ENCODE measurements at places on chromosomes 3 and 15.

DNA sequence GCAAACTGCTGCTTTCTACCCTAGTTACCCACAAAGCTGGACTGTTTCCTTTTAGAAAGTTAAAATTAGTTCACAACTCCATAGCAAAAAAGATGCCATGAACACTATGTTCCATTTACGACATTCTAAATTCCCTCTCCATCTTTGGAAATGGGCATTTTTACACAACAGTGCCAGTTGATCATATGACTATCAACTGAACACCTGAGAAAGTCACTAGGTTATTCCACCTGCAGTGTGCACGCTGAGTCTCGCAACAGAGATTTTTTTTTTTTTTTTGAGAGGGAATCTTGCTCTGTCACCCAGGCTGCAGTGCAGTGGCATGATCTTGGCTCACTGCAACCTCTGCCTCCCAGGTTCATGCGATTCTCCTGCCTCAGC, 120.3 kb downstream of the SNRK start:
- no peak for DNase-seq

DNA sequence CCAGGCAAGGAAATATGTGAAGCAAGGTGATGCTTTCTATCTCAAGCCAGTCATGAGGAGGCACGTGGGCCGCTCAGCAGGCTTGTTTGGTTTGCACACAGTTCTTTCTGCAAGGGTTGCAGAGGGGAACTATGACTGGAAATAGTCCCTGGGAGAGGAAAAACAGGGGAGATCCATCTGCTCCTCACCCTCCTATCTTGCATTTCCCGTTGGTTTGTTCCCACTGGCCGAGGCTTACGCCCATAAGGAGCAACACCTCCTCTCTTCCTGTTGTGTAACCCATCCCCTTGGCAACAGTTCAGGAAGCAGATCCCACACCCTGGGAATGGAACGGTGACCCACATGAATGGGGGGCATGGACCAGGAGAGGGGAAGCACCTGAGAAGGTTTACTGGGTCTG, 72.1 kb upstream of the MAGI1 start:
- DNase-seq = no peak

DNA sequence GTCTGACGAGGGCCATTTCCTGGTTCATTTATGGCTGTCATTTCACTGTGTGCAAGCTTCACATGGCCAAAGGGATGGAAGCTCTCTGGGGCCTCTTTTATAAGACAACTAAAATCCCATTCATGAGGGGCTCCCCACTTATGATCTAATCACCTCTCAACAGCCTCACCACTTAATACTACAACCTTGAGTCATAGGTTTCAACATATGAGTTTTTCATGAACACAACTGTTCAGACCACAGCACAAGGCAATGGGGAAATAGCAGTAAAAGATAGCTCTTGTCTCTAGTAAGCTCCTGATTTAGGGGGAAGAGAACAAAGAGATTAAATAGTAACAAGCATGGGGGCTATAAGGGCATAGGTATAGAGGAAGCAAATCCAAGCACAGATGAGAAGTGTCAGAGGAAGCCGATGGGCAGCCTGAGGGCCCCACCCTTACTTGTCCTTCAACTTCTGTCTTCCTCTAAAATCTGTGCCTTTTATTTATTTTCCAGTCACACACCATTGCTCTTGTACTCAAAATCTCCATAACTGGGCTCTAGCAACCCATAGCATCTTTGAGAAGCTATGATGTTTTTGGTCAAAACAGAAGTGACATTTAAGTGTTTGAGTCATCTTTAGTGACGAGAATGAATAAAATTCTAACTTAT, 329.1 kb downstream of the UNC13C start:
- no peak for DNase-seq

DNA sequence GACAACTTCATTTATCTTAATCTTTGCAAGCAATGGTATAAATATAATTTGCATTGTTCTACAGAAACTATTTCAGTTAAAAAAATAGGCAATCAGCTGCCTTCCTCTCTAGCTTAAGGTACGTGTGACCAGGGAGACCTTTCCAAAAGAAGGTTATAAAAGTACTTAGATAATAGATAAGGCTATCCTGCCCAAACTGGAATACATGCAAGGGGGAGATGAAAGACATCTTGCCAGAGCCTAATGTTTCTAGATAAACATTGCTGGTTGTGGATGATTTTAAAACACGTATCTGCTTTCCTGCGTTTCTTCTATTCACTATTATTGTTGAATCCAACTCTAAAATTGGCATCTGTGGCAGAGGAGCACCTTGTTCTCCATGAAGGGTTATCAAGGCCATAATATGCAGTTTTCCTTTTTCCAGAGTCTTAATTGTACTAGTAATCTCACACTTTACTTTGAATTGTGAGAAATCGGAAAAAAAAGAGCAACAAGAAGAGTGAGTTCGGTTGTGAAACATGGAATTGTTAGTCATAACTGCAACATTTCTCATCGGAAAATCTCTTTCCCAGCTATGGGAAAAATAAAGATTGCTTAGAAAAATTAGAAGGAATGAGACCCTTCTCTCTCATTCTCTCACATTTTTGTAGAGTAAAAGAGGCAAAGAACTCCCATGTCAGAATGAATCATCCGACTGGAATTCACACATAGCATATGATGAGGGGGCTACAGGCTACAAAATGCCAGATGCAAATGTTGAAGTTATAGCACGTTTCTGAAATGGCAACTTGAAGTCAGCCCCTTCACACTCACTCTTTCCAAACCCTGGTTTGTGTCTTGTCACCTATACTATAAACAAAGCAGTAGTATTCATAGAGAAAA, 936.1 kb upstream of the NR2F2 start:
- no peak for DNase-seq

GRCh38 chr3:112587336-112587735, 25.5 kb downstream of the SLC35A5 start:
- no peak for DNase-seq

- DNase-seq = no peak
Measured at GRCh38 chr3:182436547-182436946, 356.8 kb upstream of the ATP11B start.

DNA sequence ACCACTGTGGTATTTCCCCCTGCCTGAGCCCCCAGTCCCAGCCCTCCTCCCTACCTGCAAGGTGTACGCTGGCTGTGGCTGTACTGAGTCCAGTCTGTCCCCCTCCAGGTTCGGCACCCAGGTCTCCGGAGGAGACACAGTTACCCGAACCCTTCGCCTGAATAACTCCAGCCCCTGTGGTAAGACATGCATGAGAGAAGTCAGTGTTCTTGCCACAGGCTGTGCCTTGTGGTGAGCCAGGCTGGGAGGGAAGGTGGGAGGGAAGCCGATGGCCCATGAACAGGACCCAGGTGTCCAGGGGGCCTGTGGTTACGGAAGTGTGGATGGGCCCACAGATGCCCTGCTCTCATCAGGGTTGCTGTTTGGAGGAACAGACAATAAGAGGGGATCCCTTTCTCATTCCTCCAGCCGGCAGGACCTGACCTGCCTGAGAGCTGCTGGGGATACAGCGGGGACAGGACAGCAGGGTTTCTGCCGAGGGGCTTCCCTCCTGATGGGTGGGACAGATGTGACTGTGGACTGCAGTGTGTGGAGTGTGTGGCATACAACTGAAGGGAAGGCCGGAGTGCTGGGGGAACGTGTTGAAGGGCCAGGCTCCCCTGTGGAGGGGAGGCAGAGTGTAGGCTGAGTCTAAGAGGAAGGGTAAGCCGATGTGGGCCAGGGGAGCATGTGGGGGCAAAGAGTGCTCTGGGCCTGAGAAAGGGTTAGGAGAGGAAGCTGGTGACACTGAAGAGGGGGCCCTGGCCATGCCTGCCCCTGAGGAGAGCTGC, 21.9 kb downstream of the ACAA1 start:
- no peak for DNase-seq

GRCh38 chr3:71208211-71209095, 375.1 kb downstream of the FOXP1 start:
- peak; percentile 6 for DNase-seq

- no peak for DNase-seq
Measured at GRCh38 chr3:64915778-64916177, 228.0 kb upstream of the ADAMTS9 start.

GRCh38 chr15:74786551-74787165, 4.8 kb downstream of the CSK start:
- no peak for DNase-seq

GRCh38 chr15:42071717-42072116, 22.6 kb downstream of the PLA2G4D start:
- no peak for DNase-seq

- no peak for DNase-seq
Measured at GRCh38 chr15:81221449-81221848, 24.8 kb downstream of the IL16 start.

- no peak for DNase-seq
Measured at GRCh38 chr3:196141052-196141865, 59.4 kb upstream of the TFRC start.

DNA sequence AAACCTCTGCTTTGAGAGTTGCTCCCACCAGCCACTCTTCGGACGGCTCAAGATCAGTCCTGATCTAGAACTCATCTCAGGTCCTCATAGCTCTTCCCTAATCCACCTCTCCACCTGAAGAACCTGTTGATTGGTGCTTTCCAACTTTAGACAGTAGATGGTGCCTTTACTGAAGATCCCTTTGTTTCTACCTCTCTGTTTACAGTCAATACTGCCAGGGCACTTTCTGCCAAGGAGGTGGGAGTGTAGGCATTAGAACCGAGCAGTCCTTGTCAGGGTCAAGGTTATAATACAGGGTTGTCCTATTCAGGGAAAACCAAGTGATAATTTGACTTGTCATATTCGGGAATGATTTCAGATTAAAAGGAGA, 1.2 kb downstream of the CGNL1 start:
- DNase-seq = no peak

DNA sequence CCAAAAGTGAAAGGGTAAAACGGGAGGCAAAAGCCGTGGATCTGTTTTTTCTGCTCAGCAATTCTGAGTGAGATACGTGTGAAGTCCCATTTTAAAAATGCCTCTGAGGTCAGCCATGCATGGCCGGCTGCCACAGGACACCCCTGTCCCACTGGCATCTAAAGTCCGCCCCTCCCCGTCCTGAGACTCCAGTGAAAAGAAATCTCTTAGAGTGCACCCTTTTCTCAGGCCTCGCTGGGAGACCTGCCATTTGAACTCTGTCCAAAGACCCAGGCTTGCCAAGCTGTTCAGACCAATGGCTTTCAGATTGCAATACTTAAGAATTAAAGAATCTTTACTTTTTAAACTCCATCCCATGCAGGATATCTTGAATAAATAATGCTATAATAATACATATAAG, 61.0 kb upstream of the SLC24A5 start:
- DNase-seq = peak; percentile 7

GRCh38 chr15:25055356-25056068, 100.7 kb downstream of the SNRPN start:
- DNase-seq = no peak

DNA sequence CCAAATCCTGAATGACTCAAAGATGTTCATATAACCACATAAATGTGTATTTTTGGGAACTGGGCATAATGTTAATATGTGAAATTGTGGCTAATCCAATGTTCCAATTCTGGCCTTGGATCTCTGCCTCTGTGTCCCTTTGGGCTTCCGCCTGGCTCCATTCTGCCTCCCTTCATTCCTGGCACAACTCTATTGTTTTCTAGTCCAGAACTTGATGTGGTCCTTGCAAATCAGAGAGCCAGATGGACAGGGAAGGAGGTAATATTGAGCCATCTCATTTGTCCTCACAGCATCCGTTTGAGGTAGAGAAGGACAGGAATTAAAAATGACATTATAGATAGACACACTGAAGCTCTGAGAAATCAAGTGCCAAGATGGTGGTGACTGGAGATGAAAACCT, 355.7 kb upstream of the TBL1XR1 start:
- no peak for DNase-seq

DNA sequence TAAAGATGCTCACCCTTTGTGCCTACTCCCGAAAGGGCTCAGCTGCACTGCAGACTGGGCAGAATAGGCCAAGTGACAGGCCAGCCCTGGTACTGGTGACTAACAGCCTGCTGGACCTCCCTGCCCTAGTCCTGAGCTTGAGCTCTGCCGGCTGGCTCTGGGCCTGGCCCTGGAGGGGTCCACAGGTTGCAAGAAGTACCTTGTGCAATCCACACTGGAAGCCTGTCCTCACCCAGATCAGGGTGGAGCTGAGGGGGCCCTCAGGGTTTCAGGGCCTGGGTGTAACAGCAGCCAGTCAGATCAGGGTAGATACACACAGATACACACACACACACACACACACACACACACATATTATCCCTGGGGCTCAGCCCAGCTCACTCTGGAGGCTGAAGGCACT, 27.3 kb upstream of the PLA2G4D start:
- DNase-seq = no peak

GRCh38 chr3:151067158-151067557, 18.3 kb upstream of the MED12L start:
- no peak for DNase-seq

GRCh38 chr3:122031123-122031468, 9.0 kb upstream of the ILDR1 start:
- DNase-seq = no peak

GRCh38 chr3:61526308-61526707, 35.1 kb upstream of the PTPRG start:
- DNase-seq = peak; percentile 64

DNA sequence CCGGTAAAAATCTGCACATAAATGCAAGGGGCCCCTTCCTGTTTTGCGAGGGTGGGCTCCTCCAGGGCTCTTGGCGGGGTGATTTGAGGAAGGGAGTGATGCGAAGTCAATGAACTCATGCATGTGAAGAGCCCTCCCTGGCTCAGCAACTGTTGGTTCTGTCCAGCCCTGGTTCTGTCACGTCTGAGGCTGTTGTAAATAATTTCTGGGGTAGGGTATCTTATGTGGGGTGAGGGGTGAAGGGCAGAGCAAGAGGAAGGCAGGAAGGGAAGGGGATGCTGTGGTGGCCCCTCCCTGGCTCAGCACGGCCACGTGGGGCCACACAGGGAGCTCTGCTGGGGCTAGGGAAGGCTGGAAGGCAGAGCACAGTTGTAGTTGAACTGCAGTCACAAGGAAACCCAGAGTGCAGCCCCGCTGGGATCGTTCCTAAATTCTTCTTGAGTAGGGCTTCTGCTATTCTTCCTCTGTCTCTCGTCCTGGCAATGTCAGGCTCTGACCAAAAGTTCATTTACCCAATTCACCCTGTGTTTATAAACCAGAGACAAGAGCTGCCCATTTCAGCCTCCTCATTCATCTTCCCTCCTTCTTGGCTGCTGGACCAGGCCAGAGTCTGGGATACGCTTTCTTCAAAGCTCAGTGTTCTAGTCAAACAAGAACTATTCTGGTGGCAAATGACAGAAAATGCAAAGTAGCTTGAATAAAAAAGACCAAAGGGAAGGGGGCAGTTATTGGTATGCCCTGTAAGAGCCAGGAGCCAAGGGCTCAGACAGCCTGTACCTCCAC, 14.8 kb upstream of the TOPBP1 start:
- DNase-seq = no peak

DNA sequence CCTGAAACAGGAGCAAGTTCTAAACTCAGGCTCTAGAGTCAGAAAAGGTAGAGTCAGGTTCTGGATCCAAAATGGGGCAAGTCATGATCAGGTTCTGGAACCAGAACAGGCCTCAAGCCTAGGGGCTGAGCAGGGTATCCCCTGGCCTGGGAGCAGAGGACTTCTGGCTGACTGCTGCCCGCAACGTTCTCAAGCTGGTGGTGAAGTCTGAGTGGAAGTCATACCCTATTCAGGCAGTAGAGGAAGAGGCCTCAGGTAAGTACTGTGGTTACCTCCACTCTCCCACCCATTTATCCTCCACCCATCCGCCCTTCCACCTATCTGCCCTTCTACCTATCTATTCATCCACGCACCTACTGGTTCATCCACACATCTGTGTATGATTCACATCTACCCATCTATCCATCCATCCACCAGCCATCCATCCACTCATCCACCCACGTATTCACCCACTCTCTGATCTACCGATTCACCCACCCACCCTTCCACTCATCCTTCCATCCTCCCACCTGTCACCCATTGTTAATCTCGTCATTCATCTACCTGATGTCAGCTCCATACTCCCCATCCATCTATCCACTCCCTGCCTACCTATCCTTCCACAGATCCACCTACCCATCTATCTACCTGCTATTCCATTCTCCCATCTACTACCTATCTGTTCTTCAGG, 8.7 kb downstream of the TTLL3 start:
- DNase-seq = no peak
